T-cell (primary cell): ENCODE measurements at places on chromosomes 2 and 18. TPM values are rescaled to one million over a fixed set of nuclear protein-coding genes. Genes with fewer than 3 reads are reported as not detected.

GRCh38 chr18:35172451-35173035 is 68.3 kb upstream of the ZNF397 start:
- no peaks in the 10 kb centered on the region for H3K36me3 ChIP-seq
- DNase-seq: no peak
- no peak overlapping the region for H3K4me3 ChIP-seq
- H3K4me1 ChIP-seq: peaks cover 2% of the 10 kb centered on the region
- H3K27me3 ChIP-seq: no peaks in the 10 kb centered on the region
- H3K27ac ChIP-seq: no peak overlapping the region

DNA sequence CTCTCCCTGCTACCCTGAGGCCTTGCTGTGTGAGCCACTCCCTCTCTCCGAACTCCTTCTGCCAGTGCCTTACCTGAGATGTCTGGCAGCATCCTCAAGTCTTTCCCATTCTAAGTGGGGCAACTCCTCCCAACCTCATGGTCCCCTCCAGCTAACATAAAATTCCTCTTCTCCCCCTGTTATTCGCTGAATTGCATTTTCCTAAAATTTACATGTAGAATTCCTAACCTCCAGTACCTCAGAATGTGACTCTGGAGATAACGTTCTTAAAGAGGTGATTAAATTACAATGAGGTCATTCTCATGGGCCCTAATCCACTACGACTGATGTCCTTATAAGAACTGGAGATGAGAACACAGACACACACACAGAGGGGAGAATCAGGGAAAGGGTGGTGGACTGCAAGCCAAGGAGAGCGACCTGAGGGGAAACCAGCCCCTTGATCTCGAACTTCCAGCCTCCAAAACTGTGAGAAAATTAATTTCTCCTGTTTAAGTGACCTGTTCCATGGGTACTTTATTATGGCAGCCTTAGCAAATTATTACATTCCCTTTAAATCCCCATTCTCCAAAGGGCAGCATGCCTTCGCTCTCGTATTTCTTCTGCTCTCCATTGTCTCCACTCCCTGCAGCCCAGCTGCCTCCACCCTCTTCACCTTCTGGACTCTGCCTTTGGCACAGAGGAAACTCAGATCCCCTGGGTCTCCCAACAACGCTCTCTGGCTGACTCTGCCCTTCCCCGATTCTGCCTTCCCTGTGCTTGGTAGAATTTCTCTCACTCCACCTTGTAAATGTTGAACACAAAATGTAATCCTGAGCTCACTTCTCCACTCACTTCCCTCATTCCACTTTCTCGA is 70.5 kb downstream of the TGIF1 start:
- no peak overlapping the region for H3K4me3 ChIP-seq
- H3K27me3 ChIP-seq: no peaks in the 10 kb centered on the region
- no peak overlapping the region for H3K27ac ChIP-seq
- no peaks in the 10 kb centered on the region for H3K36me3 ChIP-seq

DNA sequence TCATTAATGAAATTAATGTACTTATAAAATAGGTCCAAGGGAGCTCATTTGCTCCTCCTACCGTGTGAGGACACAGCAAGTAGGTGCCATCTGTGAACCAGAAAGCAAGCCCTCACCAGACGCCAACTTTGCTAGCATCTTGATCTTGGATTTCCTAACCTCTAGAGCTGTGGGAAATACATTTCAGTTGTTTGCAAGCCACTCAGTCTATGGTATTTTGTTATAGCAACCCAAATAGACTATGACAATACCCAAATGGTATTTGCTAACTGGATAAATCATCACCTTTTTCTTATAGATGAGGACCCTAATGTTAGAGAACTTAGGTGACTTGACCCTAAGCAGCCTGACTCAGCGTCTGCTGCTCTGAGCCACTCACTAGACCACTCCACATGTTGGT is 379.6 kb downstream of the HRH4 start:
- H3K27ac ChIP-seq: no peak overlapping the region
- no peak overlapping the region for H3K4me3 ChIP-seq
- no peak for DNase-seq
- peaks cover 2% of the 10 kb centered on the region for H3K27me3 ChIP-seq

GRCh38 chr2:10385501-10385900 is 62.6 kb downstream of the ODC1 start:
- H3K4me3 ChIP-seq: no peak overlapping the region
- no peaks in the 10 kb centered on the region for H3K27me3 ChIP-seq
- H3K4me1 ChIP-seq: peaks cover 25% of the 10 kb centered on the region
- H3K27ac ChIP-seq: no peak overlapping the region

- peaks cover 16% of the 10 kb centered on the region for H3K4me1 ChIP-seq
- no peak overlapping the region for H3K27ac ChIP-seq
- peaks cover 7% of the 10 kb centered on the region for H3K36me3 ChIP-seq
Measured at GRCh38 chr2:20326163-20326780, 24.4 kb downstream of the PUM2 start.

DNA sequence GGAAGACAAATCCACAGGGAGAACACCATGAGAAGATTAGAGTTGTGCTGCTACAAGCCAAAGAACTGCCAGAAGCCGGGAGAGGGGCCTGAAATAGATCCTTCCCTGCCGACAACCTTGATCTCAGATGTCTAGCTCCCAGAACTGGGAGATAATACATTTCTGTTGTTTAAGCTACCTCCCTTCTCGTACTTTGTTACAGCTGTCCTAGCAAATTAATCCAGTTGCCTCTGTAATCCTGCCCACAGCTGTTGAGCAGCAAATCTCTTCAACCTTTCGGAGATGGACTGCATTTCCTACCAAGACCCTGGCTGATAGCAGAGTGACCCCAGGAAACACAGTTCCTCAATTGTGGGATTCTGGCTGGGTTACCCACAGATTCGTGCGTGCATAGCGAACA is 2.6 kb upstream of the TBC1D8 start:
- no peak overlapping the region for H3K27ac ChIP-seq
- no peaks in the 10 kb centered on the region for H3K4me1 ChIP-seq
- no peak for DNase-seq
- H3K4me3 ChIP-seq: no peak overlapping the region
- H3K36me3 ChIP-seq: no peaks in the 10 kb centered on the region
- no peaks in the 10 kb centered on the region for H3K27me3 ChIP-seq

DNA sequence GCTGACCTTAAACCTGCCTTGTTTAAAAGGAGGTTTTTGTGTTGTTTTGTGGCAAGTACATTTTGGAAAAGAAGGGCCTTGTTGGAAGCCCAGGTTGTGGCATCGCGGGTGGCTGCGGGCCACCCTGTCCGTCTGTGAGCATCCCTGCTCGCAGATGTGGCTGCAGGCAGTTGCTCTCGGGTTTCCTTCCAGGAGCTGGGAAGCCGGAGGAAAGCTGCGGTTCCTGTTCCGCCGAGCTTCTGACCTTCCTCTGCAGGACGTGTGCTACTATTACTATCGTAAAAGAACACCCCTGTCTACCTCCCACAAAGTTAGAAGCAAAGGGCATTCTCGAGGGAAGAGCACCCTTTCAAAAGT is 766 bp downstream of the MFF start:
- no peaks in the 10 kb centered on the region for H3K27me3 ChIP-seq
- peaks cover 15% of the 10 kb centered on the region for H3K4me1 ChIP-seq
- H3K27ac ChIP-seq: no peak overlapping the region
- peak overlapping the region; percentile 80 for H3K4me3 ChIP-seq
- H3K36me3 ChIP-seq: no peaks in the 10 kb centered on the region
- no peak for DNase-seq

DNA sequence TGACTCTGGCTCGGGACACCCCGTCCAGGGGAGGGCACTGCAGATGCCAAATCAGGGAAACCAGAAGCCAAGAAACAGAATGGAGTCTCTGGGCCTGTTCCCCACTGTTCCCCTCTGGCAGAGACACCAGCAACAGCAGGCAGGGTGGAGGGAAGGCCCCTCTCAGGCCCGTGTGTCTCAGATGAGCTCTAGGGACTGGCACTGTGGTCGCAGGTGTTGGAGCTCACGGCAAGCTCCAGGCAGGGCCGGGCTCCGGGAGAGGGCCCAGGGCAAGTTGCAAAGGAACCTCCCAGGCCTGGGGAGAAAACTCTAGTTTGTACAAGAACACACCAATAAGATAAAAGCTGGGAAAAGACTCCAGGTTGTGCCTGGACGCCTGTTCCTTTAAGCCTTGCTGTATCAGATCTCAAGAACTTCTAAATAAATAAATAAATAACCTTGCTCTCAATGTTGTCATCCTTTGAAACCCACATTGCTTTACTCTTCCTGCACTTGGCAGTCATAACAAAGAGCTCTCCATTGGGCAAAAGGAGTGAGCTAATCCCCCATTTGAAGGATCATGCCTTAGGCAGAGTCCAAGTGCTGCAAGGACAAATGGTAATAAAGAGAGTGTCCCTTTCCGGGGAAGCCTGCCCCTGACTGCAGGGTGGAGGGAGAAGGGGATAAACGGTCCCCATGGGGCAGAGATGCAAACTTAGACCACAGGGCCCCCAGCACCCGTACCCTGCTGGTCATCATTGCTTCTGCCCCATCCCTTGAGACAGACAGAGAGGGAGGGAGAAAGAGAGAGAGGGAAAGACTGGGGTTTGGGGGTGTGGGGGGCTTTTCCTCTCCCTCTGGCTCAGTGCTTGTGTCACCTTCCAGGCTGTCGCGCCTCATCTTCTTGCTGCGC is 33.3 kb downstream of the CNGA3 start:
- no peaks in the 10 kb centered on the region for H3K4me1 ChIP-seq
- no peak overlapping the region for H3K27ac ChIP-seq
- H3K27me3 ChIP-seq: peaks cover 62% of the 10 kb centered on the region
- no peaks in the 10 kb centered on the region for H3K36me3 ChIP-seq
- DNase-seq: no peak
- no peak overlapping the region for H3K4me3 ChIP-seq

- H3K4me3 ChIP-seq: no peak overlapping the region
- H3K27me3 ChIP-seq: peaks cover 17% of the 10 kb centered on the region
- no peaks in the 10 kb centered on the region for H3K4me1 ChIP-seq
Measured at GRCh38 chr2:11023326-11024258, 111.9 kb downstream of the KCNF1 start.

GRCh38 chr2:225457482-225457881 is 58.0 kb downstream of the NYAP2 start:
- H3K4me3 ChIP-seq: no peak overlapping the region
- no peaks in the 10 kb centered on the region for H3K36me3 ChIP-seq
- H3K27ac ChIP-seq: no peak overlapping the region
- H3K4me1 ChIP-seq: no peaks in the 10 kb centered on the region

The CLEC4F gene
- not detected for total RNA-seq

GRCh38 chr2:8312861-8313830 is 368.7 kb upstream of the ID2 start:
- no peaks in the 10 kb centered on the region for H3K27me3 ChIP-seq
- H3K36me3 ChIP-seq: no peaks in the 10 kb centered on the region
- DNase-seq: no peak
- H3K4me1 ChIP-seq: peaks cover 8% of the 10 kb centered on the region

The BIN1 gene
- total RNA-seq: 172 TPM

- H3K27me3 ChIP-seq: no peaks in the 10 kb centered on the region
- H3K4me3 ChIP-seq: no peak overlapping the region
- H3K4me1 ChIP-seq: no peaks in the 10 kb centered on the region
- DNase-seq: no peak
- H3K36me3 ChIP-seq: no peaks in the 10 kb centered on the region
- H3K27ac ChIP-seq: no peak overlapping the region
Measured at GRCh38 chr2:36146765-36147164, 208.8 kb upstream of the CRIM1 start.

- no peak overlapping the region for H3K27ac ChIP-seq
- H3K4me1 ChIP-seq: no peaks in the 10 kb centered on the region
- DNase-seq: no peak
- H3K36me3 ChIP-seq: no peaks in the 10 kb centered on the region
- H3K27me3 ChIP-seq: no peaks in the 10 kb centered on the region
Measured at GRCh38 chr2:169507698-169508097, 1.8 kb upstream of the KLHL41 start.

- H3K4me3 ChIP-seq: no peak overlapping the region
- no peaks in the 10 kb centered on the region for H3K36me3 ChIP-seq
- H3K27ac ChIP-seq: no peak overlapping the region
- H3K4me1 ChIP-seq: no peaks in the 10 kb centered on the region
Measured at GRCh38 chr2:58027029-58027428, 19.6 kb upstream of the VRK2 start.

GRCh38 chr2:76427452-76427851 is 716.7 kb upstream of the GCFC2 start:
- DNase-seq: no peak
- no peaks in the 10 kb centered on the region for H3K36me3 ChIP-seq
- H3K27ac ChIP-seq: no peak overlapping the region
- H3K27me3 ChIP-seq: no peaks in the 10 kb centered on the region
- H3K4me3 ChIP-seq: no peak overlapping the region

DNA sequence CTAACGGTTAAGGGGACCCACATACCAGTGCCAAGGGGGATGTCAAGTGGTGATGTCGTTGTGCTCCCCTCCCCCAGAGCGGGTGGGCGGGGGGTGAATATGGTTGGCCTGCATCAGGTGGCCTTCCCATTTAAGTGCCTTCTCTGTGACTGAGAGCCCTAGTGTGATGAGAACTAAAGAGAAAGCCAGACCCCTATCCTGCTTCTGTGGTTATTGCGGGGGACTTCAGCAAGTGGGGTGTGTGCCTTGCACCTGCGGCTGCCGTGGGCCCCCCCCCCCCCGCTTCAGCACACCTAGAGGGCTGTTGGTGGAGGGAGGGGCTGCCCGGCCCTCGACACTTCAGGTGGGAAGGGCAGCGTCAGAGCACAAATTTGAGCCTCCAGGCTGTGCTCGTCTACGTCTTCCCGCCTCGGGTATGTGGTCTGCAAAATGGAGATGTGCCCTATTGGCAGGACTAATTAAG is 6.1 kb downstream of the CTDSP1 start:
- H3K27ac ChIP-seq: peak overlapping the region; percentile 70
- no peak for DNase-seq
- peaks cover 33% of the 10 kb centered on the region for H3K36me3 ChIP-seq
- H3K27me3 ChIP-seq: no peaks in the 10 kb centered on the region
- H3K4me3 ChIP-seq: peak overlapping the region; percentile 44
- peaks cover 22% of the 10 kb centered on the region for H3K4me1 ChIP-seq

- no peak overlapping the region for H3K4me3 ChIP-seq
- no peak overlapping the region for H3K27ac ChIP-seq
- no peaks in the 10 kb centered on the region for H3K27me3 ChIP-seq
- no peaks in the 10 kb centered on the region for H3K36me3 ChIP-seq
Measured at GRCh38 chr2:8422450-8422800, 259.4 kb upstream of the ID2 start.

The BOLL gene
- total RNA-seq: not detected

- no peak overlapping the region for H3K4me3 ChIP-seq
- H3K4me1 ChIP-seq: no peaks in the 10 kb centered on the region
- H3K27me3 ChIP-seq: no peaks in the 10 kb centered on the region
- H3K36me3 ChIP-seq: no peaks in the 10 kb centered on the region
Measured at GRCh38 chr2:163312713-163313112, 423.1 kb downstream of the FIGN start.

- no peaks in the 10 kb centered on the region for H3K36me3 ChIP-seq
- no peak for DNase-seq
- H3K4me3 ChIP-seq: no peak overlapping the region
- H3K27ac ChIP-seq: no peak overlapping the region
- no peaks in the 10 kb centered on the region for H3K4me1 ChIP-seq
- H3K27me3 ChIP-seq: peaks cover 10% of the 10 kb centered on the region
Measured at GRCh38 chr2:241798081-241798630, 10.8 kb upstream of the NEU4 start.

The DTNB gene
- total RNA-seq: 45.7 TPM

The RAB27B gene
- 3.3 TPM for total RNA-seq

DNA sequence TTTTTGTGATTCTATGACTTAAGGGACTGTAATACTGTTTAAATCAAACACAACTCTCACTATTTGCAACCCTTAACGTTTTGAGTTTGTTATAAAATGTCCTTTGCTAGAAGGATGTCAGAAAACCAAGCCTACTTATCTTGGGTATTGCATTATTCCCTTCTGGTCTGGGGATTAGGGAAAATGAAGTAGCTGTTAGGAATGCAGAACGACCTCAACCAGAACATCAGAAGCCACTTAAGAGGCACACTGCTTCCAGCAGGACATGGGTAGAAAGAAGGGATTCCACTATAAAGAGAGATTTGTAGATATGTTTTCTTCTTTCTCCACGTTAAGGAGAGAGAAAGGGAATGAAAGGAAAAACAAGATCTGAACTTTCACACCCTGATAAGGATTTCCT is 101.2 kb downstream of the SETBP1 start:
- H3K36me3 ChIP-seq: no peaks in the 10 kb centered on the region
- H3K4me3 ChIP-seq: no peak overlapping the region
- DNase-seq: no peak

The GALR1 gene
- not detected for total RNA-seq
